ENCODE measurements at places on chromosomes 1 and 21.

DNA sequence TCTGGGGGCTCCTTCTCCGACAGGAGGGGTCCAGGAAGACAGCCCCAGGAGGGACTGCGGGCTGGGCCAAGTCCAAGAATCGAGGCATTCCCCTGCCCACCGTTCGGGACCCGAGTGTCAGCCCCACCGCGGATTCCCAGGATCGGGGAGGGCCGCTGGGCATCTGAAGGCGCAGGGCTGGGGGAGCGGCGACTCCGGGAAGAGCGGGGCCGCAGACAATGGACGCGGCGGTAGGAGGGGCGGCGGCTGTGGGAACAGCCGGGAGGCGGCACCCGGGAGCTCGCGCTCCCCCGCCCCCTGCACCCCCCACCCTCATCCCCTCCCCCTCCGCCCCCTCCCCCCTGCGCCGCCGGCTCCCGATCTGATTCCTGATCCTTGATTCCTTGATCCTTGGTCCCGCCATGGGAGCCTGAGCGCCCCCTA, at the start of gene VANGL2:
VANGL2 (plus strand) TSS at position 342 of the 423 bp plus-strand sequence. CDS start 15,274 bp downstream, outside the sequence.
- DNase-seq = peak; percentile 69

DNA sequence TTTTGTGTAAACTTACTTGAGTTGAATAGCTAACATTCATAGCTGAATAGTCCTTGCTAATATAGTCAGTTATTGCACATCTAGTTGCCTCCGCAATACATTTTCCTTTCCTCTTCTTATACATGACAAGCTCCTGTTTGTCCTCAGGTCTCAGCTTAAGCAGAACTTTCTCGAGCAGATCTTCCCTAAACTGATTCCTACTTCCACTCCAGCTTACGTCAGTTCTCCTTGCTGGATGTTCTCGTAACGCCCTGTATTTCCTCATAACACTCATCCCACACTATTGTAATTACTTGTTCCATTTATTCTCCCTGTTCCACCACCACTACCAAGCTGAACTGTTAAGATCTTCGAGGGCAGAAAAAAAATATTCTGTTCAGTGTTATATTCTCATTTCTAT, 15.1 kb upstream of the OMA1 start:
- no peak for DNase-seq

- no peak for DNase-seq
Measured at GRCh38 chr1:173870252-173871075, 2.3 kb downstream of the ZBTB37 start.

DNA sequence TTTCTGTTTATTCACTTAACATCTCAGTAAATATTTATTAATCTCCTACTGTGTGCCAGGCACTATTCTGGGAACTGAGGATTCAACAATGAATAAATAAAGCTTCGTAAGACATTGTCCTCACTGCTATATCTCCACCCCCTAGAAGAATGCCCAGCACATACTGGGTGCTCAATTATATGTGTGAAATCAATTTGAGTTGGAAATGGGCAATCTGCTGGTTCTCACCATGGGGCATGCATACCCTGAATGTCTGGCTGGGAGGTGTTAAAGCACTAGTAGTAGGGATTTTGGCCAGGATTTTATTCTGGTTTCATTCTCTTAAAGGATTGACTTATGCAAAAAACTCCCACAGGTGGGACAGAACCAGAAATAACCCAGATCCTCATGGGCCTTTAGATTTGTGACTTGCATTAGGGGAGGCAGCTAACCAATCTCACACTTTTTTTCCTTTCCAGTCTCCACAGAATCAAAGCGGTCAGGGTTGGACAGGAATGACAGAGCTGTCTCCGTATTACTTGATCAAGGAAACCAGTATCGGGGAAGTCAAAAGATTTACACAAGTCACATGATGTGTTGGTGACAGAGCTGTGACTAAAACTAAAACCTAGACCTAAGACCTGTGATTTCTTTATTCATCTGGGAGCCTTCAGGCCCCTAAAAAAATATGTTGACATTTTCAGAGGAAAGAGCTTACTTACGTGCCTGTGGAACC, 12.8 kb downstream of the GFI1 start:
- DNase-seq = no peak

GRCh38 chr1:20476265-20477038, 9.6 kb downstream of the CAMK2N1 start:
- DNase-seq = peak; percentile 91

- DNase-seq = no peak
Measured at GRCh38 chr21:38884440-38884839, 78.7 kb downstream of the ETS2 start.
